D341Med (cell line): ENCODE measurements at places on chromosomes 7 and 10.

GRCh38 chr7:156158213-156158612, 345.9 kb upstream of the SHH start:
- no peak for DNase-seq

- no peak for DNase-seq
Measured at GRCh38 chr10:102334101-102334500, 61.4 kb upstream of the NFKB2 start.

GRCh38 chr10:100024748-100025147, 15.0 kb upstream of the DNMBP start:
- no peak for DNase-seq

- no peak for DNase-seq
Measured at GRCh38 chr7:36644625-36645422, 79.5 kb downstream of the AOAH start.

DNA sequence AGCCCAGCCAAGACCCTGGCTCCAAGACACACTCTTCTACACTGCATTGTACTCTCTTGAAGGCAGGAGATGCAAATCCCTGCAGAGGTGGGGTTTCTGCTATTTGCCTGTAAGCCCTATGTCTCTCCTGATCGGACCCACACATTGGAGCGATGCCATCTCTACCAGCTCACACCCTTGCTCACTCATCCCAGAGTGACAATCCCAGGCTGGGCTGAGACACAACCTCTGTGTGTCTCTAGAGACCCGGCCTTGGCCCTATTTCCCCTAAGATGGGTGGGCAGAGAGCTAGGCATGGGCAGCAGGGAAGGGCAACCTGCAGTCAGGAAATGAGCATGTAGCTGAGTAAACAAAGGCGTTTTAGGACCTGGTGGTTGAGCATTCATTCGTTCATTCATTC, 25.6 kb downstream of the CCDC3 start:
- DNase-seq: no peak

DNA sequence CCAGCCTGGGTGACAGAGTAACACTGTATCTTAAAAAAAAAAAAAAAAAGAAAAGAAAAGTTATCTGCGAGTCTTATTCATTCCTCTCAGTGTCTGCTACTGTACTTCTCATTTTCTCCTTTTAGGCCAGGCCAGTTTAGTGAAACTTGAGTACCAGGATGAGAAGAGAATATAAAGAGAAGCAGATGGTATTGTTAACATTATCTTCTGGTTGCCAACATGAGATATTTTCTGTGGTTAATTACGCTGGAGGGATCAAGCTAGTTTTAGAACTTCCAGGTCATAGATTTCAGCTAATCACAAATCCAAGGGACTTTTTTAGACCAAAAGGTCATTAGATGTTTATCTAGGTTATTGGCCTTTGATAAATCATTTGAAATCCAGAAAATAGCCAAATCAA, 252.6 kb upstream of the SMIM30 start:
- DNase-seq: no peak

DNA sequence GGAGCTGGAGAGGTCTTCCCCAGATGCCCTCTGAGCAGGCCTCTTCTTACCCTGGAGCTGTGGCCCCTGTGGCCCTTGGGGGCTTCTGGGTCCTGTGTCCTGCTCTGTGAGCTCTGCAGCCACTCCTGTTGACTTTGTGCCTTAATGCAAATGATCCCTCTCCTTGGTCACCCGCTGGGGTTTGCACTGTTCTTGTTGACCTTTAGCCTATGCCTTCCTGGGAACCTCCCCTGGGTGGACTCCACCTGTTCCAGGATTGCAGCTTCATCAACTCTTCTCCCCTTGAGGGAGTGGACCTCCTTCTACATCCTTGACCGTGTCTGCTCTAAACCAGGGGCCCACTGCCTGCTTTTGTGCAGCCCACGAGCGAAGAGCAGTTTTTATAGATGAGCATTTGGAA, 58.6 kb upstream of the CTBP2 start:
- DNase-seq: no peak

- no peak for DNase-seq
Measured at GRCh38 chr7:12504149-12504548, 66.4 kb upstream of the SCIN start.

GRCh38 chr7:135258585-135258984, 24.9 kb downstream of the STRA8 start:
- DNase-seq: no peak

GRCh38 chr10:44233561-44234482, 151.1 kb downstream of the CXCL12 start:
- DNase-seq: peak; percentile 58

GRCh38 chr10:20085115-20085514, 268.9 kb downstream of the PLXDC2 start:
- DNase-seq: no peak

- no peak for DNase-seq
Measured at GRCh38 chr7:16810573-16810972, 5.8 kb upstream of the AGR2 start.

GRCh38 chr10:43749145-43749576, 100.5 kb upstream of the ZNF32 start:
- no peak for DNase-seq

DNA sequence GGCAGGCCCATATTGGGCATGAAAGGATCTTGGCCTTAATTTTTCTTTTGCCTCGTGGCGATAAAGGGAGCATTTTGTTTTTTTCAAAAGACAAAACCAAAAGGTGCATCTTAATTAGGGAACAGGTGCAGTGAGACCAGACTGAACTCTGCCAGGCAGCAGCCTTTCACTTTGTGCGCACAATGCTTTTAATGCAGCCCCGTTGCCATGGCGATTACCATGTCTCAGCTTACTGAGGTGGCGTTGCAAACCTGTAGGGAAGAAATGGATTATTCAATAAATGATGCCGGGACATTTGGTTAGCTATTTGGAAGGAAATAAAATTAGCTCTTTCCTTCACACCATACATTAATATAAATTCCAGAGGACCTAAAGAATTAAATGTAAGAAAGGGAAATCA, 61.9 kb downstream of the MYL10 start:
- no peak for DNase-seq

GRCh38 chr7:129771201-129771927, 159.8 kb downstream of the NRF1 start:
- no peak for DNase-seq

- no peak for DNase-seq
Measured at GRCh38 chr10:79020015-79020491, 48.7 kb upstream of the ZMIZ1 start.

DNA sequence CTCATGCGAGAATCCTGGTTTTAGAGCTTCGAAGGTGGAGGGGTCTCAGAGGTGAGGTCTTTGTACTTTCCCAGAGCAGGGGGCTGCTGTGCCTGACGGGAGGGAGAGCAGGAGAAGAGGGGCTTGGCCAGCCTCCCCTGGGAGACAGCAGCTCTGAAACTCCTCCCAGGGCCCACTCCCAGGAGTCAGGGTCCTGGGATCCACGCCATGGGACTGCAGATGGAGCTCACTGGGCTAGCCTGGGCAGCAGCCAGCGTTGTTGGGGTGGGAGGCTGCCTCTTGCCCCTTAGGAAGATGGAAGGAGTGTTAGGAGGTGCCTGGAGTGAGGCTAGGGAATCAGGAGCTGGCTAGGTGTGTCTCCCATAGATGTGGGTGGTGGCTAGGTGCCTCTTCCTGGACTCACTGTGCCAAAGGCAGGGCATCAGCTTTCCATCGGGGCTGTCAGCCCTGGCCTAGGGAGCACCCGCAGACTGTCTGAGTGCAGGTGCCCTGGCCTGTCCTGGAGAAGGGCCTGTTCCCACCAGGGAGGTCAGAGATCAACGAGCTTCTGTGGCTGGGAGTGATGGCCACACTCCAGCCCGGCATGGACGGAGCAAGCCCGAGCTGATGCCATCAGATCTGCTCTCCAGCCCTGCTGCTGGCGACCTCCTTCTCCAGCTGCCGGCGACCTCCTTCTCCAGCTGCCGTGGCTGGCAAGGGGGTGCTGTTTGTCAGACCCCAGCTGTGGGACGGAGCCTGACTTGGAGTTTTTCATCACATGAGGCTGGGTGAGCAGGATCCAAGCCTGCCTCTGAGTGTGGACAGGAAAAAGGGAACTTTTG, 111.3 kb downstream of the PTPN20 start:
- peak; percentile 33 for DNase-seq

DNA sequence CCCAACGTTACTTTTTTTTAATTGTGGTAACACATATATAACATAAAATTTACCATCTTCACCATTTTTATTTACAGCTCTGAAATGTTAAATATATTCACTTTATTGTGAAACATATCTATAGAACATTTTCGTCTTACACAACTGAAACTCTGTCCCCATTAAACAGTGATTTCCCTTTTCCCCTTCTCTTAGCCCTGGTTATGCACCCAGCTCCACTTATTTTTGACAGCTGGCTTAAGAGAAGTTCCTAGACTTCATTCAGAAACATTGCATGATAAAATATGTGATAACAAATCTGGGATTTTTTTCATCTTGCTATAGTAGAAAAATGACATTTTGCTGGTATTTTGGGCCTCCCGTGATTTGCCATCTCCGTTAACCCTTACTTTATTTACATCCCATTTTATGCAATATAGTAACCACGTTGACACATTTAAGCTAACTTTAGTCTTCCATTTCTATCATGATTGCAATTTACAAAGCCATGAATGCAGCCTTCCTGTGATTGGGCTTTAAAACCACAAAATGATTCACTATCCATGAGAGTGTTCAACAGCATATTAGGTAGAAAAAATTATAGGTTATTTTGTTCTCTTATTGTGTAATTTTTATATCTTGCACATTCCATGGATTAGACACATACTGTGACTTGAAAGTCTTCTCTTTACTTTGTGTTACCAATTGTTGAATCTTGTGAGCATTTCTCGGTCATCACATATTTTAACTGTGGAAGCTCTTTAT, 139.6 kb downstream of the SND1 start:
- DNase-seq: no peak

GRCh38 chr7:122453432-122453831, 148.9 kb upstream of the FEZF1 start:
- no peak for DNase-seq

GRCh38 chr10:101843032-101844021, at the start of gene KCNIP2:
TSS of gene KCNIP2 (minus strand) at chr10:101843800. CDS start at chr10:101843568, 232 bp downstream.
- peak; percentile 55 for DNase-seq

- DNase-seq: no peak
Measured at GRCh38 chr7:16055263-16055976, 365.9 kb downstream of the CRPPA start.

- no peak for DNase-seq
Measured at GRCh38 chr10:97355571-97355975, 21.0 kb upstream of the FRAT2 start.

DNA sequence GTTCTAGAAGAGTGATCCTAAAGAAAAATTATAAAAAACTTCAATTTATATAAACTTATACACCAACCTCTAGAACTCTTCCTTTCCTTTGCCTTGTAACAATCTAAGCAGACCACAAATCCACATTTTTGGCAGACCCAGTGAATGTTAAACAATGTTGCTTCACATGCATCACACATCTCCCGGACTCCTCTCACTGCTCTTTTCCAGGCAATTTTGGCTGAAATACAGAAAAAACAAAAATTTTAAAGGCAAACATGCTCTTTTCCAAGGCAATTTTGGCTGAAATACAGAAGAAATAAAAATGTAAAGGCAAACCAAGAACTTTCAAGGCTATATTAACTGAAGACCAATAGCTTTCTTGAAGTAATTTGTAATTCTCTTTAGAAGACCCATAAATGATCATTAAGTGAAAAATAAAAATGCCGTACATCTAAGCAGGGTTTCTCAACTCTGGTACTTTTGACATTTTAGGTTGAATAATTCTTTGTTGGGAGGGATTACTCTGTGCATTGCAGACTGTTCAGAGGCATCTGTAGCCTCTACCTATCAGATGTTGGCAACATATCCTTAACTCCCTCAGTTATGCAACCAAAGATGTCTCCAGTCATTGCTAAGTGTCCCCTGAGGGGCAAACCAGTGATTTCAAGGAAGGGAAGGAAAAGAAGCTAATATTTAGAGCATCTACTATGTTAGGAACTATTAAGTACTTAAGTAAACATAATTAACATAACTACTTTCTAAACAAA, 64.4 kb downstream of the NRBF2 start:
- no peak for DNase-seq

GRCh38 chr7:51126324-51126723, 190.3 kb downstream of the COBL start:
- DNase-seq: no peak

GRCh38 chr7:42342381-42342780, 105.4 kb upstream of the GLI3 start:
- no peak for DNase-seq

GRCh38 chr10:74827694-74828093, 1.3 kb downstream of the KAT6B start:
- DNase-seq: no peak

DNA sequence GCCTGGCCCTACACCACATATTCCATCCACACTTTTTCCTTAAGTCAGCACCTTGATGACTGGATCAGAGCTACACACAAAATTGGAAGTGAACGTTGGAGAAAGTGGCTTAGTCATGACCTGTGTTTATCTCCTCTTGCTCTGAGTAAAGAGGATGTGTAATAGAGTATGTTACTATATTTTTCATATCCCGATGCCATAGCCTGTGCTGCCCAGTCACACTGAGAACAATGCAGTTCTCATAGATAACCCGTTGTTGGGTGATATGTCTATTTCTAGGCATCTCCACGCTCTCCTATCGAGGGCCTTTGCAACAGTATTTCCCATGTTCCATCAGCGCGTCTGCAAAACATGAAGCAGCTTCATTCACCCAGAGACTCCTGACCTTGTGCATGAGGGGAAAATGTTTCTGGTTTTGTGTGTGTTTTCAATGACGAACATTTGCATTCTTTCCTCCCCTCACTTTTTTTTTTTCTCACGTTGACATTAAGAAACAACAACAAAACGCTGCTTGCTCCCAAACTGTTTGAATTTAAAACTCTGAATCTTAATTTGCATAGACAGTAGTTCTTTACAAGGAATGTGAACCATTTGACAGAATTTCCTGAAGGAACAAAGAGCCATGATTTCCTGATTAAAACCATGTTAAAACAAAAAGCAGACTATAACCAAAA, 43.4 kb downstream of the GRK5 start:
- DNase-seq: no peak

- DNase-seq: no peak
Measured at GRCh38 chr10:17120694-17121093, 8.9 kb downstream of the CUBN start.

- DNase-seq: no peak
Measured at GRCh38 chr7:151240942-151241754, 7.3 kb downstream of the SMARCD3 start.
